ENCODE measurements at places on chromosomes 1 and 21.
A peak's percentile ranks its signal among the peaks of the same experiment; 100 is the strongest.

- DNase-seq, result no peak
These were observed 71.6 kb upstream of the CSF3R start for GRCh38 chr1:36554323-36554628.

DNA sequence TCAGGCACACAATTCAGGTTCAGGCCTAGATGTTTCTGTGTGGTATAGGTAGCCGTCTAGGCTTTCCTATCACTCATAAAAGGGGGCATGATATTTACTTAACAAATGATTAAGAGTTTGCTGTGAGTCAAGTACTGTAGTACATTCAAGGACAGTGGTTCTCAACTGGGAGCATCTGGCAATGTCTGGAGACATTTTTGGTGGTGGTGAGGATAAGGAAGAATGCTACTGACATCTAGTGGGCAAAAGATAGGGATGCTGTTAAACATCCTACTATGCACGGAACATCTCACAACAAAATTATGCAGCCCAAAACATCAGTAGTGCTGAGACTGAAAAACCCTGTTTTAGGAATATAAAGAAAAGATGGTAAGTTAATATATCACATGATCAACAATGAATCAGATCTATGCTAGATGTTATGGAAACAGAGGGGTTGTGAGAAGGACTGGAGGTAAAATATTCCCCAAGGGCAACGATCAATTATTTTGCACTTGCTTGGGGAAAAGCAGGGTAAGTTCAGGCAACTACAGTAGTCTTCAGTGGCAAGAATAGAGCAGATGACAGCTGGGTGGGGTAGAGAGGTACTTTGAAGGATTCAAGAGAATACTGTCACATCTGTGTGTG, 4.9 kb downstream of the DNTTIP2 start:
- DNase-seq, result peak; percentile 56

DNA sequence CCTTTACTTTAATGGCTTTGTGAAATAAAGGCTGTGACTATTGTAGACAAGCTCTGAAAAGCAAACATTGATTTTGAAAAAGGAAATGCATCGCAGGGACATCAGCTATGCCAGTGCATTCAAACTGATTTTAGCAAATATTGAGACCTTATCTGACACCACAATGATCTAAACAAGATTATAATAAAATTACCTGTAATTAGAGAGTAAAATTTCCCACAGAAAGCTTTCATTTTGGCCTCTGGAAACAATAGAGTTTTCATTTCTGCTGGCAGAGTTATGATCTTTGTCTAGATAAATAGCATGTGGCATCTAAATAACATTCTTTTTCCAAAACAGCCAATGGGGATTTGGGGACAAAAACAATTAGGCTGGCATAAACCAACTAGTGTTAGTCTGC, 650.4 kb upstream of the PRMT6 start:
- DNase-seq, result no peak

DNA sequence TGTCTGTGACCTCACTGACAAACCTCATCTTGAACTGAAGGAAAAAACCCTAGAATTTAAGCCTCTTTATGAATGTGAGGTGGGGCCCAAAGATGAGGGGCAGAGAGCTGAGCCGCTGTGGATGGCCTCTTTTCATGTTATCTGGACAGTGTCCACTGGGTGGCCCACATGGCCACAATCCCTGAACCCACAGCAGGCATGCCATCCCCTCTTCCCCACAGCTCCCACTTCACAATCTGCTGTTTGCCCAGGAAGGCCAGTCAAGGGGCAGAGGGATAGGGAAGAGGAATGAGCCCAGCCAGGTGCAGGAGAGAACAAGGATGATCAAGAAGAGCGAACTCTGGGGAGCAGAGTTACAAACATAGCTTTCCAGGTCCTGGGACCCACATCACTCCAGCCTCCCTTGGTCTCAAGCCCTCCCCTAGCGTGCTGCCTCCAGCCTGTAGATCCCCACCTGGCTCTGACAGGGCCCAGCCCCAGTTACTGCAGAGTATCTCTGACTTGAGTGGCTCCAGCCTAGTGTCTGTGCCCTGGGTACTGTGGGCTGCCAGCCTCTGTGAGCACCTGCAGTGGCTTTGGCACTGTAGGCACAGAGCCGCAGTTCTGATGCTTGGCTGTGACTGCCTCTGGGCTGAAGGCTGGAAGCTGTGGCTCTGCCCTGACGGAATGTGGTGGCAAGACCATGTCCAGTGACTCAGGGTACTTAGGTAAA, 1.9 kb upstream of the SLFNL1 start:
- DNase-seq, result peak; percentile 7

DNA sequence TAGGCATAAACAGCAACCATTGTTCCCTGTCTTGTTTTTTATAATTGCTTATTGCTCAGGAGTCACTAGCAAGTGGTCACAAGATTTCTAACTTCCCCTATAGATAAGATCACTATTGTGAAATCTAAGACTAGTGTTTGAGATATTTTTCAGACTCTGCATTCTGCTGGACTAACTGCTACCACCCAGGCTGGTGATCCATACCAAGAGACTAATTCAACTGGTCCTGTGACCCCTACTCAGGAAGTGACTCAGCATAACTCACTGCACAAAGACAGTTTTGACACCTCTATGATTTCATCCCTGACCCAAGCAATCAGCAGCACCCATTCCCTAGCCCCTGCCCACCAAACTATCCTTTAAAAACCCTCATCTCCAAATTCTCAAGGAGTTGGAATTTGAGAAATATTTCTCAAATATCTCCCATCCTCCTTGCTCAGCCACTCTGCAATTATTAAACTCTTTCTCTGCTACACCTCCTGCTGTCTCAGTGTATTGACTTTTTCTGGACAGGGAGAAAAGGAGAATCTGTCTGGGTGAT, 52.7 kb downstream of the TRIM33 start:
- DNase-seq, result no peak

DNA sequence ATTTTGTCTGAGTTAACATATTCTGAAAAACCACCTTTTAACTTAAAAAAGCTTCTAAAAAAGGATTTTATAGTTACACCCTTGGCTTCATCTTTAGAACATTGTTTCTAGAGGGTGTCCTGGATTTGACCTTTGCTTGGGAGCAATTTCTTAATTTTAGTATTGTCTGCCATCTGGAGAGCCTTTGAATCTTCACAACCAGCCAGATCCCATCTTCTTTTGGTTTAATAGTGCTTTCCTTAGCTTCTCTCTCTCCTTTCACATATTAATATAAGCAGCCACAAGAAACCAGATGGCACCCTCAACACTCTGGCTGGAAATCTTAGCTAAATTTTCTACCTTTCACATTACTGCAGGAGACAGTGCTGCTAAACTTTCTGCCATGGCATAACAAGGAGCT, 76.5 kb upstream of the TSPAN2 start:
- no peak for DNase-seq

GRCh38 chr1:234955107-234955731, 173.4 kb downstream of the TOMM20 start:
- DNase-seq, result no peak

DNA sequence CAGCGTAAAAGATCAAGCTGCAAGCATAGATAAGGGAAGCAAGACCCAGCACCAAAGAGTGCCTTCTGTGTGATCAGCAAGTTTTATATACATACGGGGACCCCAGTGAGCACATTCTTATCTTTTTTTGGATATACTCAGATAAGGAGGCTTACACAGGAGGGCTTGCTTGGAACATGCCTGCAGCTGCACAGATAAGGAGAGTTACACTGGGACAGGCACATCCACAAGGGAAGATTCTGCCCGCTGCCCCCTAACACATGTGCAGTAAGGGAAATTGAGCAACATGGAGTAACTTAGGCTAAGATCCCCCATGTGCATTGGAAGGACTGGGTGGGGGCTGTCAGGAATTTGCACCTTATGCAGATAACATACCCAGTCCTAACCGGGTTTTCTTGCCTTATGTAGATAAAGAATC, 1334.8 kb downstream of the MRPL39 start:
- no peak for DNase-seq

- peak; percentile 72 for DNase-seq
These were observed 27.5 kb downstream of the ATP8B2 start for GRCh38 chr1:154352581-154353459.

- no peak for DNase-seq
These were observed 220.1 kb downstream of the ST6GALNAC3 start for GRCh38 chr1:76294482-76295194.

- DNase-seq, result no peak
These were observed 27.3 kb upstream of the RAB4A start for GRCh38 chr1:229243638-229244037.

DNA sequence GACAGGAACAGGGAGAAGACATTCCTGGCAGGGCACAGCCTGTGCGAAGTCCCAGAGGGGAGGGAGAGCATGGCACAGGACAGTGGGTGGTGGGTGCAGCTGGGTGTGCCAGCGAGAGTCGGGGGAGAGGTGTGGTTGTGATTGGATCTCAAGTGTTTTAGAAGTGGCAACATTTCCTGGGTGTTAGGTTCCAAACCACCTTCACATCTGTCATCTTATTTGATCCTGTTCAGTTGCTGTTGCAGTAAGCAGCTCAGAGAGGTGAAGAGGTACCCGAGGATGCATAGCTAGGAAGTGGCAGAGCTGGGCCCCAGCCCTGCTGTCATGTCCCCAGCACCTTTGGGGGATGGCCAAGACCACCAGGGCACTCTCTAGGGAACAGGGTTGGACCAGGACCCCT, 22.0 kb upstream of the DISP3 start:
- DNase-seq, result no peak

DNA sequence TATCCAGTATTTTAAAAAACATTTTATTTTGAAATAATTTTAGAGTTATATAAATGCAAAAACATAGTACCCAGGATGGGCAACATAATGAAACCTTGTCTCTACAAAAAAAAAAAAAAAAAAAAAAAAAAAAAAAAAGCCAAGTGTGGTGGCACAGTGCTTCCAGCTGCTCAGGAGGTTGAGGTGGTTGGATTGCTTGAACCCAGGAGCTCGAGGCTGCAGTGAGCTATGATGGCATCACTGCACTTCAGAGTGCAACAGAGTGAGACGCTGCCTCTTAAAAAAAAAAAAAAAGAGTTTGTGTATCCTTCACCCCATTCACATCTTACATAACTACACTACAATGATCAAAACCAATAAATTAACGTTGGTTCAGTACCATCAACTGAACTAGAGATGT, 115.6 kb upstream of the KIF26B start:
- no peak for DNase-seq

DNA sequence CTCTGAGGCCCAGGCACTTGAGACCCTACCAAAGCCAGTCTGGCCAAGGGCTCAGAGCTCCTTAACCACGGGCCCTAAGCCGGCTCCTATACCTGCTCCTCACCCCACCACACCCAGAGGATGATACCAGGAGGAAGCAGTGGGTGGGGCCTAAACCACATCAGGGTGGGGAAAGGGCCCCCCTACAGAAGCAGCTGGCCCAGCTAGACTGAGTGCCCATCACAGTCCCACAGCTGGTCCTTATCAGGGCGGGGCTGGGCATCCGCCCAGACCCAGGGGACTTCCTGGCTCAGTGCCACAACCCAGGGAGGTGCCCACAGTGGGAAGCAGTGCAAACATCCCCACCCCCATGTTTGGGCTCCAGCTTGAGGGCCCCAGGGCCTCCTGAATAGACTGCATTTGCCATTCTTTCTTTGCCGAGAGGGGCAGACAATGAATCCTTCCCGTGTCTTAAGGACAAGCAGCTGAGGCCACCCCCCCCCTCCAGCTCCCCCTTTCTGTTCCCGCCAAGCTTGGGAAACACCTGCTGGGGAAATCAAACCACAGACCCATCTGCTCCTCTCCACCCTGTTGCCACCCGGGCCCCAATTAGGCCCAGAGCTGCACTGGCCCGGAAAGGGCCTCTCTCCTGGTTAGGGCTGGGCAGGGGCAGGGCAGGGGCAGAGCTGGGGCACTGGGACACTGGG, 6.2 kb downstream of the E2F2 start:
- peak; percentile 26 for DNase-seq

- no peak for DNase-seq
These were observed 40.3 kb downstream of the TAS1R2 start for GRCh38 chr1:18819203-18819602.

DNA sequence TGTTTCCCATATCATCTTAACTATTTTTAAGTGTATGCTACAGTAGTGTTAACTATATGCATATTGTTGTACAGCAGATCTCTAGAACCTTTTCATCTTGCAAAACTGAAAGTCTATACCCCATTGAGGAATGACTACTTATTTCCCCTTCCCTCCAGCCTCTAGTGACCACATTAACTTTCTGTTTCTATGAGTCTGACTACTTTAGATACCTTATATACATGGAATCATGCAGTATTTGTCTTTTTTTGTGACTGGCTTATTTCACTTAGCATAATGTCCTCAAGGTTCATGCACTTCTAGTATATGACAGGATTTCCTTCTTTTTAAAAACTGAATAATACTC, 96.5 kb upstream of the BTG3 start:
- DNase-seq, result no peak

DNA sequence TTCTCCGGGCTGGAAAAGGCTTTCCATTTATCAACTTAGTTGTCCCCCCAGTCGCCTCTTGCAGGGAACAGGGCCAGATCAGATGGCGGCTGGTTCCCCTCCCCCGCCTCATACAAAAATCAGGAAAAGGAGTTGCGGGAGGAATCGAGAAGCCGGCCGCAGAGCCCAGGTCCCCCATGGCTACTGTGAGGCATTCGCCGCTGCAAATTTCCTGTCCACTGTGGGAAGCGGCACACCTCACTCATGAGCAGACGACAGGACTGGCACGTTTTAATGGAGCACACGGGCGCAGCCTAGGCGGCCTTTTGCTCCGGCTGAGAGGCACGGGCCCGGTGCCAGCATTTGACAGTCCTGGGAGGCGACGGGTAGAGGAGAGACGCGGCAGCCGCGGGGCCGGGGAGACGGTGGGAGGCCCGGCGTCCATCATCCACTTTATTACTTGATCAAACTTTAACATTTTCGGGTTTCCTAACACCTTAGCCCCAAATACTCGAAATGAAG, 1.1 kb downstream of the GNG4 start:
- peak; percentile 53 for DNase-seq

GRCh38 chr1:243849421-243850201, 432 bp downstream of the AKT3 start:
- peak; percentile 75 for DNase-seq

GRCh38 chr1:109886827-109887226, 23.8 kb upstream of the CSF1 start:
- no peak for DNase-seq

GRCh38 chr1:166258017-166258416, 91.2 kb upstream of the FAM78B start:
- no peak for DNase-seq

- no peak for DNase-seq
These were observed 4.7 kb downstream of the PDXK start for GRCh38 chr21:43723648-43724047.

GRCh38 chr1:219155135-219155534, 18.5 kb upstream of the LYPLAL1 start:
- DNase-seq, result no peak

GRCh38 chr1:215744419-215744818, 177.3 kb downstream of the KCTD3 start:
- no peak for DNase-seq

All from neural progenitor cell (in vitro differentiated cells).